ENCODE measurements at places on chromosomes 4 and X.

DNA sequence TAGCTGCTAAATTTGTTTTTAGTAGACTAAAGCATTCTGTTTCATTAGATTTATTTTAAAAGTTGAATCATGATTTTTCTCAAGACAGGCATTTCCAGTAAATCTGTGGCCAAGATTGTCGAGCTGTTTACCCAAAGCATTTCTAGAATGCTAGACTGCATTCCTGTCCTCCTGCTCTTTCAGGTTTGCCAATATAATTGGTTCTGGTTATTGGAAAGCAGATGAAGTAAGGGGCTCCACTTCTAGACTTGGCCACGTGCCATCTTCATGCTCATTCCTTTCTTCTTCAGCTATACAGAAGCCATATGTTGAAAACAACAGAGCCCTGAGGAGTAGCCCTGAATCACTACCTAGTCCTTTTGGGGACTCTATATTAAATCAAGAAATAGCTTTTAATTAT is 62.5 kb downstream of the PGRMC2 start:
- DNase-seq = no peak

- no peak for DNase-seq
Observed at GRCh38 chr4:5796976-5797375, 86.0 kb downstream of the EVC start.

DNA sequence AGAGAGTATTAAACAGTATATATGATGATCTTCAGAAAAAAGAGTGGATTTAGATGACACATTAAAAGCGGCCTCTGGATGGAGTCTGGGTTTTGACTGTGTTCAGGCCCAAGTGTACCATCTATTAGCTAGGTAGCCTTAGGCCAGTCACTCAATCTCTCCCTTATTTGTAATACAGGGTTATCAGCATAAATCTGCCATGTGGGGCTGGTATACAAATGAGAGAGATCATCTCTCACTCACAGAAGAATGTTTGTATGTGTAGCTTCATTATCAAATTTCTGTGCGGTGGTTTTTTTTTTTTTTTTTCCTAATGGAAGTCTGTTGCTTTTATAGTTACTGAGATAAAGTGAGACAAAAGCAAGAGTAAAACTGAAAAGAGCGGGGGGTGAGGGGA is 12.7 kb downstream of the SLC2A9 start:
- DNase-seq = no peak

GRCh38 chr4:176367771-176368465 is 48.2 kb downstream of the SPCS3 start:
- DNase-seq = no peak

- DNase-seq = no peak
Observed at GRCh38 chrX:123962006-123962467, 531 bp downstream of the STAG2 start.

GRCh38 chr4:151676301-151676700 is 84.5 kb downstream of the GATB start:
- no peak for DNase-seq

DNA sequence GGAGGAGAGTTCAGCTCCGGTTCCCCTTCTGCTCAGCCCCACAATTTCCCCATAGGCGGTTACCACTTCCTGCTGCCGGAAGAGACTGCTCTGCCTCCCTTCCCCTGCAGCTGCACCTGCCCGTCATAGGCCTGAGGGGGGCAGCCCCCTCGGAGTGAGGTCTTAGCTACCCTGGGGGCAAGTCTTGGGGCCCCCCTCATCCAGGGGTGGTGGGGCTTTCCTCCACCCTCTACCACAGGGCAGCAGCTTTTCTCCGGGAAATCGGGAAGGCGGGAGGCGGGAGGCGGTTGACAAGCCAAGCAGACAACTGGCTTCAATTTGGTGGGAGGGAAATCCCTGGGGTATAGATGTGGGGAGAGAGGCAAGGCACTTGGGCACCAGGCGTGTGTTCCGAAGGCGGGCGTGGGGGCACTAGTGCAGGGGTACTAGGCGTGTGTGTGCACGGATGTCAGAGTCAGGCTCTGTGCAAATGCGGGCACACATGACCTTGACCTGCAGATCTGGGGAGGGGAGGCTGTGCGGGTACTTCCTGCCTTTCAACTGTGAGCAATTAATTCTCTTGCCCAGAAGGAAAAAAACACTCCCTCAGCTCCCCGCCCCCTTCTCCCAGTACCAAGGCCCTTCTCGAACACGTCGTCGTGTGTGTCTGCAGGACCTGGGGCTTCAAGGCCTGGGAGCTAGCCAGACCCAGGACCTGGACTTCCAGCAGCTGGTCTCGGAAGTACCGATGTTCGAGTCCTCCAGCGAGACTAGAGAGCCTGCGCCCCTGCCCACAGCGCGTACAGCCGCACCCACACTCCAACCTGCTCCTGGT is 1.0 kb upstream of the ARHGAP4 start:
- no peak for DNase-seq

DNA sequence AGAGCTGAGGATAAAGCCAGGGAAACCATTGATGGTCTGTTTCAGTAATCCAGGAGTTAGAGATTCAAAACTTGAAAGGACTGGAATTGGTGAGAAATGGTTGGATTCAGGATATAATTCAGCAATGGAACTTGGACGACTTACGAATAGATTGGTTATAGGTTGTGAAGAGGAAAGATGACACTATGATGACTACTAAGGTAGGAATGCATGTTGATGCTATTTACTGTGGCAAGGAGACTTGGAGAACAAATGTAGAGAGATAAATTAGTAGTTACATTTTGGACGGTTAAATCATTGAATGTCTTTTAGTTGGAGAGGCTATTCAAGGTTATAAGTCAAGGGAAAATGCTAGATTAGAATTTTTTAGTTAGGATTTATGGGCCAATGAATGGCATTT is 365.4 kb upstream of the TECRL start:
- no peak for DNase-seq

- DNase-seq = no peak
Observed at GRCh38 chr4:37719021-37719420, 32.8 kb upstream of the RELL1 start.

DNA sequence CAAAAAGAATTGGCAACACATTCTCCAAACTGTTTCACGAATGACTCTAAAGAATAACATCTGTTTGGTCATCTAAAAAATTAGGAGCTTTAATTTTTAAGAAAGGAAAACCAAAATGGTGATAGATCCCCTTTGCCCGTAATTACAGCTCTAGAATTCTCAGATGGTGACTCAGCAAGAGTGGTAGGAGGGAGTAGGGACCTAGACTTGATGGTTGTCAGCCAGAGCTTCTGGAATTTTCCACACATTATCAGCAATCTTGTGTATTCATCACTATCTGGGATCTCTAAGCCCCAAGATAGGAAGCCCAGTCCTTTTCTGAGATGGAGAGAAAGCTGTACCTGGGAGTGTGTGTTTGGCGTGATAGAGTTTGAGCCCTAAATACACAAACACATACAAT is 103.9 kb upstream of the RAB40AL start:
- no peak for DNase-seq

DNA sequence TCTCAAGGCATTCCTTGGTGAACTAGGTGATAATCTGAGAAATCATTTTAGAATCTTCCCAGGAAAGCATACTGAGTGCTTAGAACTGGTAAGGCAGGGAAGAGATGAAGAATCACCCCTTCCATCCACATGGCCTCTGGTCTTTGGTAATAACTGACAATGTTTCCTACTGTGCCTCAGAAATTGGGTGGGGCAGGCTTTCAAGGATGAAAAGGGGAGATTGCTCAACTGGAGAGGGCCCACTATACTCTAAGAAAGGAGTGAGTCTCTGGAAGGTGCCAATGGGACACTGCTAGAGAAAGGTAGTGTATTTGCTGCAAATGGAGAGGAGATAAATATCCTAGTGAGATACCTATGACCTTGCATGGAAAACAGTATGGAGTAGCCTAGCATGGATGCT is 135.0 kb upstream of the SCML1 start:
- DNase-seq = no peak

GRCh38 chrX:150680974-150681373 is 12.2 kb upstream of the MTMR1 start:
- no peak for DNase-seq

DNA sequence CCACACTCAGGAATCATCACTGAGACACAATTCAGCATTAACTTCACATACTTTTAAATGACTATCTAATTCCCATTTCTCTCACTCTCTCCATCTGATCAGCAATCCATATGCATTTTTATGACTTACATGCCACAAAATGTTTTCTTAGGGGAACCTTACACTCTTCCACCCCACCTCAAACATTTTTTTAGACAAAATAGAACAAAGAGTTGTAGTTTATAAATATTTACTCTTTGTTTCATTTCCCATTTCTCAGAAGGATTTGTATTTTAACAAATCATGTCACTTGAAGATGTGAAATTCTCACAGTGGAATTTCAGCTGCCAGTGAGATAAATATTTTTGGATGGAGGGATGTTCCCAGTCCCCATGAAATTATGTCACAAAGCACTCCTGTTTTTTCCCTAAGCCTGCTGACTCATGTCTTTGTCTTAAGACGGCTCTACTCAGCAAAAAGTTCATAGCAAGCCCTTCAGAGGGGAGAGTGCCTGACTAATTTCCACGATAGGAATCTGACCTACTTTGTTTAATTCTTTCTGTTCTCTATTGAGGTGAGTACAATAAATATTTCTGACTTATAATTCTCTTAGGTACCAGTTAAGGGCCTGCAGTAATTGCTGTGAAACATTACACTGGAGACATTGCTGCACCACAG is 257.7 kb downstream of the THOC2 start:
- DNase-seq = no peak

DNA sequence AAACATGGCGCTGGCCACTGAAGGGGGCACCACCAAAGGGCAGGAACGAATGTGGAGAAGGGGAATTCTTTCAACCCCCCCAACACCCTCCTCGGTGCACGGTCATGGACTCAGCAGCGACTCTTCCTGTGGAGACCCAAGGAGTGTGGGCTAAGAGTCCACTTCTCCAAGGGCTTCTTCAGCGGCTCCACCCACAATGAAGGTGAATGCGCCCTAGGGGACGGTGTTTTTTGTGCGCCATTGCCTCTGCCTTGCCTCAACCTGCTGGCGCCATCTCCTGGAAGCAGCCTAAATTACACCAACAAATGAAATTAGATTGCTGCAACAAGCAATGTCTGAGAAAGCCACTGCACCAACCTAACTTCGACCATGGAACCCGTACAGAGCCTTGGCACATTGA is 169.2 kb upstream of the MAGEB18 start:
- DNase-seq = no peak

- no peak for DNase-seq
Observed at GRCh38 chr4:82601242-82602015, 39.6 kb upstream of the TMEM150C start.

Measured in LoVo (cell line).